ENCODE measurements at places on chromosomes 16 and 17.

DNA sequence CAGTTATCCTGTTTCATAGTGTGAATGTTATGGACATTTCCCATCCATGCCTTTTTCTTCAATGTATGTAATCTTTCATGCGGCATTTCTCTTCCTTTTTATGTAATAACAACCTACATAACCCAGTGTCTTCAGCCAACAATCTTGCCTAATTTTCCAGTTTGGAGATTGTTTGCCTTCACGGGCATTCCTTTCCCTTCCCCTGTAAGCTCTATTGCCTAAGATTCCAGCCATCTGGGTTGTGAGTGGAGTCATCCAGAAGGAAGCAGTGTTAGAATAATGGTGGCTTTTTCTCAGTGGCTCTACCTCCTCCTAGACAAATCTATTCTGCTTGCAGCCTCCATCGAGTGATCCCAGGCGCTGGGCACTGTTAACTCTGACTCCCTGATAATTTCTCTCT lies 22.3 kb downstream of the SYCE1L start:
- no peak for DNase-seq

- DNase-seq, result no peak
Observed at GRCh38 chr16:53433930-53434376, 318 bp upstream of the RBL2 start.

GRCh38 chr16:8768692-8769091 lies 28.7 kb downstream of the TMEM186 start:
- no peak for DNase-seq

DNA sequence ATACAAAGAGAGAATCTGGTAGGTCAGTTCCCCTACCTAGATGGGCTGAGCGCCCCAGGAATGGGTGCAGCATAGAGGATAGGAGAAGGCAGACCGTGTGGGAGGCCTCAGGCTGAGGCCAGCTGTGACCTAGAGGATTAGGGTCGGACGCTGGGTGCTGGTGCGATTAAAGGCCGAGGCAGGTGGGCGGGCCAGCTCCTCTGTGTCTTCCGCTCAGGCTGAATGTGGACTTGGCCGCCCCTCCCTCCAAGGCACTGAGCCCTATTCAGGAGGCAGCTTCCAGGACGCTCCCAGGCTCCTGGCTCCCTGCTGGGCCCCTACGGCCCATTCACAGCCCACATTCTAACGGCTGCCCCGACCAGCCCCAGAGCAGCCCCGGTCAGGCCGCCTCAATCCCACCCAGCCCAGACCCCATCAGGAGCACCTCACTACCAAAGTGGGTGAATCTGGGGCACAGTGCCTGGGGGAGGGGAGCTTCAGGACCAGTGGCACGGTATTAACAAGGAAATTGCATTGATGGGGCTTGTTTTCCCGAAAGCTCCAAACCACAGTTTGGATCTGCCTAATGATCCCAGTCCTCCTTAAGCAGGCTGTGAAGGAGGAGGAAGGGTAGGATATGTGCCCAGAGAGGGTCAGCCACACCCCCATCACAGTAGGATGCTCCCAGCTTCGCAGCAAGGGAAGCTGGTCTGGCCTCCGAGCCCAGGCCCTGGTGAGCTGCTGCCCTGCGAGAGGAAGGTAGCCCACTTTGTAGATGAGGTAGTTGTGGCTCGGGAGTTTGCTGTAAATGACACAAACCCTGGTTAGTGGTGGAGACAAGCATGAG lies 14.5 kb downstream of the RHBDL3 start:
- no peak for DNase-seq

- no peak for DNase-seq
Observed at GRCh38 chr16:57920880-57921229, 50.1 kb downstream of the CNGB1 start.
